ENCODE measurements at places on chromosomes 12 and 14.
A peak's percentile ranks its signal among the peaks of the same experiment; 100 is the strongest.

DNA sequence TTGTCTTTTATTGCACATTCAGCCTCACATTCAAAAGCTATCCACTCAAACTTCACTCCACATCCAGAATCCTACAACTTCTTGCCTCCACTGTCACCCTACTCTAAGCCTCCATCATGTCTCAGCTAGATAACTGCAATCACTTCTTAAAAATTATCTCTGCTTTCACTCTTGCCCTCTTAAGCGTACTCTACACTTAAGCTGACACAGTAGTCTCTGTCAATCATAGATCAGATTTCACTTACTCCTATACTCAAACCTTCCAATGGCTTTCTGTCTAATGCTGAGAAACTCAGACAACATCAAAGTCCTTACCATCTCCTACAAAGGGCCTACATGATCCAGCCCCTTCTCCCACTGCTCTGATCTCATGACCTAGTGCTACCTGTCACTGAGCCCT lies 304.1 kb downstream of the ITPR2 start:
- H3K4me1 ChIP-seq, result no peaks in the 10 kb centered on the region
- no peak for DNase-seq
- no peaks in the 10 kb centered on the region for H3K36me3 ChIP-seq
- H3K27me3 ChIP-seq, result no peaks in the 10 kb centered on the region
- H3K27ac ChIP-seq, result no peak overlapping the region

GRCh38 chr12:56020423-56021184 lies at the start of gene IKZF4:
Gene IKZF4, plus strand, starts transcription at chr12:56021043. Its CDS starts 451 bp downstream, at chr12:56021494.
- H3K27me3 ChIP-seq, result no peaks in the 10 kb centered on the region
- peak within 1 kb of the TSS; percentile 38 for H3K27ac ChIP-seq
- H3K4me3 ChIP-seq, result peak within 1 kb of the TSS; percentile 9
- peaks cover 5% of the 10 kb centered on the region for H3K4me1 ChIP-seq
- H3K36me3 ChIP-seq, result peaks cover 8% of the 10 kb centered on the region
- DNase-seq, result peak; percentile 97

DNA sequence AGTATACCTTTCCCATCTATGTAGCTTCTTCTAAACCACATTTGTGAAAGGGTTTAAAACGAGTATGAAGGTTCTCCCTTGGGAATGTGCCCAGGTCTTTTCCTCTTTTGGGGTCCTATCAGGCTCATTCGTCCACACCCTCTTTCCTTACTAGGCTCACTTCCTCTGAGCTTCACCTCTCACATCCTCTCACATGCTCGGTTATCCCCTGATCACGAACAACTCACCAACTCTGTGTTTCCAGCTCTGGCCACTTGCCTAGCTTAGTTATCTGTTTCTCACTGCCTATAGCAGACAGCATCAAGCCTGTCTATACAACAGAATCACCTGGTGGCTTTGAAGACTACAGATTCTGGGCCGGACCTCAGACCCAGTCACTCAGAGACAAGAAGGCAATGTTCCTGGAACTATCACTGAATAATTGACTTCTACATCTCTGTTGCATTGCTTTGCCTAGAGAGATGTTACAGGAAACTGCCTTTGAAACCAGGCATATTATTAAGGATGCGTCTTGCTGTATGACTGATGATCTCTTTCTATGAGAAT lies 158.2 kb downstream of the FOXN3 start:
- no peaks in the 10 kb centered on the region for H3K27me3 ChIP-seq
- DNase-seq, result no peak
- H3K27ac ChIP-seq, result no peak overlapping the region
- no peak overlapping the region for H3K4me3 ChIP-seq
- no peaks in the 10 kb centered on the region for H3K36me3 ChIP-seq

- H3K36me3 ChIP-seq, result peaks cover 10% of the 10 kb centered on the region
- H3K4me1 ChIP-seq, result peaks cover 20% of the 10 kb centered on the region
- H3K27ac ChIP-seq, result no peak overlapping the region
- no peak overlapping the region for H3K4me3 ChIP-seq
- DNase-seq, result no peak
Measured at GRCh38 chr14:24435998-24436354, 6.2 kb downstream of the KHNYN start.

Measured in kidney (tissue), 22 donors.